SJSA1 (cell line): ENCODE measurements at places on chromosomes 16 and 17. TPM values are rescaled to one million over a fixed set of nuclear protein-coding genes. Genes with fewer than 3 reads are reported as not detected.

DNA sequence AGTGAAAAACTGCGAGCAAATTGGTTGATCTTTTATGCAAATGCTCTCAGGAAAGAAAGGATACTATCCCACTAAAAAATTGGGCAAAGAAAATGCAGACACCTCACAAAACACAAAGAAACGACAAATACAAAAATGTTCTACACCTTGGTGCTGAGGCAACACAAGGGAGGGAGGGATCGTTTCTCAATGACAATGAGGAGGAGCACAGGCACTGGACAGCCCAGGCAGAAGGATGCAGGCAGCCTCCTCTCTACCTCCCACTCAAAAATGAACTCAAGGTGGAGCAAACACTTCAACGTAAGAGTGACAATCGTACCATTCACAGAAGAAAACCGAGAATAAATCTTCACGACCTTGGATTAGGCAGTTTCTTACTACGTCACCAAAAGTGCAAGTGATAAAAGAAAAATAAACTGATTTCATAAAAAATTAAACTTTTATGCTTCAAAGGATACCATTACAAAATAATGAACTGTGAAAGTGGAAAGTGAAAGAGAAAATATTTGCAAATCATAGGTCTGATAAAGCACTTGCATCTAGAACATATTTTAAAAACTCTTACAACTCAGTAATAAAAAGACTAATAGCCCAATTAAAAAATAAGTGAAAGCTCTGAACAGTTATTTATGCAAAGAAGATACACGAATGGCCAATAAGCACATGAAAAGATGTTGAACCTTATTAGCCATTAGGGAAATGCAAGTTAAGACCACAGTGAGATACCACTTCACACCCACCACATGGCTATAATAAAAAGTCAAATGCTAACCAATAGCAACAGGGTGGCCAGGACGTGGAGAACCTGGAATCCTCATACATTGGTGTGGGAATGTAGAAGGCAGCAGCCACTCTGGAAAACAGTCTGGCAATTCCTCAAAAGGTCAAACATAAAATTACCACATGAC is 80.8 kb upstream of the TRAP1 start:
- no peak for DNase-seq
- H3K27ac ChIP-seq, result no peak overlapping the region
- H3K4me1 ChIP-seq, result peaks cover 4% of the 10 kb centered on the region; the same call in 1 of the 2 replicates

DNA sequence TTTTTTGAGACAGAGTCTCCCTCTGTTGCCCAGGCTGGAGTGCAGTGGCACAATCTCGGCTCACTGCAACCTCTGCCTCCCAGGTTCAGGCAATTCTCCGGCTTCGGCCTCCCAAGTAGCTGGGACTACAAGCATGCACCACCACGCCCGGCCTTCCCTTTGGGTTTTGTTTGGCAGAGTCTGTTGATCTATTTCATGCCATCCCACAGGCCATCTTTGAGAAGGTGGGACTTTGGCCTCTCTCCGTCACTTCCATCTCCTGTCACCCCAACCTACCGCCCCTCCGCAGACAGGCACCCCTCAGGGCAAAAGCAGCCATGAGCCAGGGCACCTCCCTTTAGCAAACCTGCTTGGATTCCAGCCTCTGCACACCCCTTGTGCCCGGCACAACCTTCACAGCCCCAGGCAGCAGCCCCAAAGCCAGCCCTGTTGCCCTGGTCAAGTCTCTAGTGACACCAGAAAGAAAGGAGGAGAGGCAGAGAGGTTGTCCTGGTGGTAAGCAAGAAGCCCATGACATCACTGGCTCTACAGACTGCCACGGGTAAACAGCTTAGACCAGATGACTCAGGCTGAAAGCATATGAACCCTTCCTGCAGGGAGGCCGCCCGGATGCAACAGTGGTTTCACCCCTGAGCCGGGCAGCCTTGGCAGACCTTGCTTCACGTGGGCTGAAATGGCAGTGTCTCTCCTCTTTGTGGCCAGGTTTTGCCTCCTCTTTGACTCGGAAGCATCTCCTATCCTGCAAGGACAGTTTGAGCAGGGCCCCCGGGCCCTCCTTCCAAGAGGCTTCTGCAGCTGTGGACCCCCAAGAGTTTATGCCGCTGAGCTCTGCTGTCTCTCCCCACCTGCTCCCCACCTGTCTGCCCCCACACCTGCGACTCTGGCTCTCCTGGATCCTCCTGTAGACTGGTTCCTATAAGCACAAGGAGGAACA is 8.1 kb upstream of the TIMP2 start:
- H3K27ac ChIP-seq, result peak overlapping the region; percentile 80
- peak; percentile 97 for DNase-seq
- peak overlapping the region; percentile 7; the same call in 1 of the 2 replicates for H3K4me3 ChIP-seq
- H3K27me3 ChIP-seq, result no peaks in the 10 kb centered on the region

DNA sequence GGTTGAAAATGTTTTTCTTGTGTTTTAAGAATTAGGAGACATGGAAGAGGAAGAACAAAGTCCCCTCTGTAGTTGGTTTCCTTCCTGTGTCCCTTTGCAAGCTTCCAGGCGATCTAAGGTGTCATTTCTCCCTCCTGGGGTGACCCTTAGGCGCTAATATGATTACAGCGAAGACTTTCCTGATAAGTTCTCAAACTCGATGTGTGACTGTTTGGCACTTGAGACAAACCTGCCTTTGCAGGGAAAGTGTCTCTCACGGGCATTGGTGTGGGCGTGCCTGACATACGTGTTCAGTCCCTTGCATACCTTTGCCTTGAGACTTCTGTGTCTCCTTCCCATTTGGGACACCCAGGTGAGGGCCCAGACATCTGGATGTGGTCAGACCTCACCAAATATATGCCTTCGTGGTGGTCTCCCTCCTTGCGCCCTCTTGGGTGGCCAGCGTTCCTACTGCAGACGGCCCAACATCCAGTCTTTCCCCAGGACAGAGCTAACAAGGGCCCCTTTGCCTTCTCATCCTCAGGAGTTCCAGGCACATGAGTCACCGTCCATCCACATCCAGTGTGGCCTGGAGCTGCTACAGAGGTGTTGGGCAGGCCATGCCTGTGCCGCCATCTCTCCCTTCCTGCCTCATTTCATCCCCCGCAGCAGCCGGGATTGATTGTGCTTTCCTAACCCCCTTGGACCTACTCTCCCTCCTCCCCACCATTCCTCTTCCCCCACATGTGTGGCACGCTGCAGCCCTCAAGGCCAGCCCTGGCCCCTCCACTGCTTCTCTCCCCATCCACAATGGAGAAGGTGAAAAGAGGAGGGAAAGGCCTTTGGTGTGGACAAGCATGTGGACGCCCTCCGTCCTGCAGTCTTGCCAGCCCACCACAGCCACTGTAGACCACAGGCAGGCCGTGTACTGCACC is 3.1 kb upstream of the JPT2 start:
- H3K36me3 ChIP-seq, result peaks cover 73% of the 10 kb centered on the region
- peak overlapping the region; percentile 86 for H3K27ac ChIP-seq
- DNase-seq, result peak; percentile 99
- H3K27me3 ChIP-seq, result no peaks in the 10 kb centered on the region

Gene HS3ST3B1
- total RNA-seq, result 14.1 and 17.0 TPM in 2 replicates

DNA sequence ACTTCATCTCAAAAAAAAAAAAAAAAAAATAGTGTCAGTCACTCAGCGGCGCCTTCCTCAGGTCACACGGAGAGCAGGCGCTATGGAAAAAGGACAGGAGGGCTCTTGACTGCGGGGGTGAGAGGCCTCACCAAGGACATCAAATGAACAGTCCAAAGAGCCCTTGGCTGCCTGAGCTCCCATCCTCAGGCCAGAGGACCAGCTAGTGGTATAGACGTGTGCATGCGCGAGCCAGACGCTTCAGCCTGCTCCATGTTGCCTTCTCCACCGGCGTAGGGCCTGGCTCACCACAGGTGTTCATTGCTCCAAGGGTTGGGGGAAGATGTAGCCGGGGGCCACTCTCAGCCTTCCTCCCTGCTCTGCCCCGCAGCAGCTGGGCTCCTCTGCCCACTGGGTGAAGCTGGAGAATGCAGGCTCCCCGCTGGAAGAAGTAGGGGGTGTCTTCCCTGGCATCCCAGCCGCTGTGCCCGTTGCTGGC is 65.8 kb upstream of the PLCG2 start:
- no peak overlapping the region for H3K4me3 ChIP-seq
- peaks cover 12% of the 10 kb centered on the region for H3K36me3 ChIP-seq
- no peak for DNase-seq

GRCh38 chr17:48550502-48551213 is 5.7 kb upstream of the HOXB2 start:
- no peaks in the 10 kb centered on the region; the same call in 1 of the 2 replicates for H3K4me1 ChIP-seq
- no peak for DNase-seq

Gene TOX3
- total RNA-seq, result 0.05 TPM in 1 of 2 replicates, not detected in the other

DNA sequence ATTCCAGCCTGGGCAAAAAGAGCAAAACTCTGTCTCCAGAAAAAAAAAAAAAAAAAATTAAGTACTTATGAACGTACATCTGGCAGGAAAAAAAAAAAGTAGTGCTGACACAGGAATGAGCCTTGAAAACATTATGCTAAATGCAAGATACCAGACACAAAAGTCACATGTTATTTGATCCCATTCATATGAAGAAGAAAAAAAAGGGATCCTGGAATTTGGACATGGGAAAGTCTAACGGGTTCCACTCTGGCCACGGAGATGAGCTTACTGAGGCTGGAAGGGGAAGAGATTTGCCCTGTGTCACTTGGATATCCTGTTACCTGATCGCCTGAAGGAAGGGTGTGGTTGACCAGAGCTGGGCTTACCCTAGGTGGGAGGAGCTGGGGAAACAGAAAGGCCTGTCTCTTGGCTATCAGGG is 251.9 kb downstream of the PARN start:
- H3K27me3 ChIP-seq, result no peaks in the 10 kb centered on the region
- DNase-seq, result peak; percentile 53
- peaks cover 53% of the 10 kb centered on the region for H3K4me1 ChIP-seq
- H3K36me3 ChIP-seq, result no peaks in the 10 kb centered on the region

GRCh38 chr16:80682421-80683070 is 121.9 kb downstream of the CDYL2 start:
- H3K36me3 ChIP-seq, result no peaks in the 10 kb centered on the region
- no peaks in the 10 kb centered on the region for H3K4me1 ChIP-seq
- no peak overlapping the region for H3K4me3 ChIP-seq
- no peak for DNase-seq
- no peaks in the 10 kb centered on the region for H3K27me3 ChIP-seq
- H3K27ac ChIP-seq, result no peak overlapping the region

- H3K27me3 ChIP-seq, result no peaks in the 10 kb centered on the region
- DNase-seq, result peak; percentile 83
These were observed at the start of gene MLST8 for GRCh38 chr16:2205104-2205966. TSS of gene MLST8 (plus strand) at chr16:2205454. CDS start at chr16:2206086, 632 bp downstream.

DNA sequence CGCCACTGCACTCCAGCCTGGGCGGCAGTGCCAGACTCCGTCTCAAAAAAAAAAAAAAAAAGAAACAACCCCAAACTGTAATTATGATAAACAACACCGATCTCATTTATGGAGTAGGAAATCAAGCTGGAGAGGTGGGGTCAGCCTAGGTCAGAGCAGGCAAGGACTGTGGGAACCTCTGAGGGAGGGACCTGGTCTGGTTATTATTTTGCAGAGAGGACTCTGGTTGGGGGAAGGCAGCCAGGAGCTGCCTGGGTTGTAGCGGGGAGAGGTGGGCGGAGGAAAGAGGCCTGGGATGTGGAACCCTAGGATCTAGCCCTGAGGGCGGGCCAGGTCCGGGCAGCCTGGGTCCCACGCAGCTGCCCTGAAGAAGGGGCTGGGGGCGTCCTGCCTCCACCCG is 10.9 kb upstream of the HS3ST6 start:
- H3K36me3 ChIP-seq, result no peaks in the 10 kb centered on the region
- no peak overlapping the region for H3K27ac ChIP-seq
- peak; percentile 25 for DNase-seq
- H3K27me3 ChIP-seq, result no peaks in the 10 kb centered on the region; the same call in 1 of the 2 replicates
- peaks cover 7% of the 10 kb centered on the region for H3K4me1 ChIP-seq

GRCh38 chr16:1407753-1408152 is 6.8 kb downstream of the UNKL start:
- no peak for DNase-seq
- no peaks in the 10 kb centered on the region; the same call in 1 of the 2 replicates for H3K36me3 ChIP-seq
- no peaks in the 10 kb centered on the region for H3K27me3 ChIP-seq
